ENCODE measurements at places on chromosomes 3 and 15.

DNA sequence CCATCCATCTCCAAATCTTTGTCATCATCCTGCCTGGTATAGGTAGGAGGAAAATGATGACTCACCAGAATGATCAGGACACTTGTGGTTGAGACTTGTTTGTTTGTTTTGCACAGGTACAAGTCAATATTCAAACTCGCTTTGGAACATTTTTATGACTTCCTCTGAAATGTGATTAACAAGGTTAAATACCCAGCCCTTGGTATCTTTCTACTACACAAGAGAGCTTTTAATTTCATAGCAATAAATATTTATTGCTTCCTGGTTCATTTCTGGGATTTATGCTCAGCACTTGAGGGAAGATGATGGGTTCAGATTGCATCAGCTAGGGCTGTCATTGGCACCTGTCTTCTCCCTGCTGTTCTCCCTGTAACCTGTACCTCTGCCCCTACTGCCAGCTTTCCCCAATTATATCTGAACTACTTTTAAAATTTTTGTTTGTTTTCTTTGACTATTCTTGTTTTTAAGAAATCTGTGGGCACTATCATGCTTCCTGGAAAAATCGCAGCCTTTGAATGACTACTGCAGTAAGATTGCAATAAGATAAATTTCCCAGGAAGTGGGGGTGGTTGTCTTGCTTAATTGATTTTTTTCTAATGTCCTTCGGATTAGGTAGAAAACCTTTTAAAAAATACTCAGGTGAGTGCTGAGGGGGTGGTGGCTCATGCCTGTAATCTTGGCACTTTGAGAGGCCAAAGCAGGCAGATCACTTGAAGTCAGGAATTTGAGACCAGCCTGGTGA is 24.3 kb upstream of the GCNT3 start:
- no peak for DNase-seq

DNA sequence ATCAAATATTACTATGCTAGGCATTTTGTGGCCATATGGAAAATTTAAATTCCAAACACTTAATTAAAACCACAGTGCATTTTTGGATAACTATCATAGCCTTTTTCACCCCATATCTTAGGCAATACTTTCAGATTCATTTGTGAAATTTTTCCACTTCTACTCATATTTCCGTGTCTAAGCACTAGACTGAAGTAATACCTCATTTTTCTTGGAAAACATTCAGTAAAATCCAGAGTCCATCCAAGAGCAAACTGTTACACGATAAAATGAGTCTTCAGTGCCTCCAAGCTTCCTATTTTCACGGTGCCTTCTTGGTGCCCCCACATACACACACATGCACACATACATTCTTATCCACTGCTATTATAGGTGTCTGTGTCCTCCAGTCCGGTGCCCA is 845.9 kb downstream of the TBL1XR1 start:
- DNase-seq: no peak

GRCh38 chr3:187027531-187028278 is 97.4 kb downstream of the ST6GAL1 start:
- no peak for DNase-seq

DNA sequence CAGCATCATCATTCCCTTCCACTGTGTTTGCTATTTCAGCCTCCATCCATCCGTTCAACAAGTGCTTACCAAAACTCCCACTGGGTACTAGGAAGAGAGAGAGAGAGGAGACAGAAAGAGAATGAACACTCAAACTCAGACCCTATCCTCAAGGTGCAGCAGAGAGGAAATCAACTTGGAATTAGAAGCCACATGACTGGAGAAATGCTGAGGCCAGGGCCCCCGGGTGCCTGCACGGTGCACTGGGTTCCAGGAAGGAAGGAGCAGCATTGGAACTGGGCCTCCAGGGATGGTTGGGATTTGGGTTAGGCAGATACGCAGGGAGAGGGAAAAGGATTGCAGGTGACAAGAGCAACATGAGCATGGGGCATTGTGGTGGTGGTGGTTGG is 30.0 kb downstream of the CORO2B start:
- no peak for DNase-seq

GRCh38 chr15:32899126-32899596 is 181.4 kb downstream of the GREM1 start:
- DNase-seq: no peak

GRCh38 chr3:65107174-65107573 is 419.4 kb upstream of the ADAMTS9 start:
- no peak for DNase-seq

GRCh38 chr3:15796771-15797641 is 773 bp downstream of the ANKRD28 start:
- peak; percentile 71 for DNase-seq

GRCh38 chr3:57793737-57794187 is 37.7 kb downstream of the SLMAP start:
- DNase-seq: peak; percentile 5

GRCh38 chr3:133953297-133953696 is 57.6 kb upstream of the RAB6B start:
- DNase-seq: no peak

DNA sequence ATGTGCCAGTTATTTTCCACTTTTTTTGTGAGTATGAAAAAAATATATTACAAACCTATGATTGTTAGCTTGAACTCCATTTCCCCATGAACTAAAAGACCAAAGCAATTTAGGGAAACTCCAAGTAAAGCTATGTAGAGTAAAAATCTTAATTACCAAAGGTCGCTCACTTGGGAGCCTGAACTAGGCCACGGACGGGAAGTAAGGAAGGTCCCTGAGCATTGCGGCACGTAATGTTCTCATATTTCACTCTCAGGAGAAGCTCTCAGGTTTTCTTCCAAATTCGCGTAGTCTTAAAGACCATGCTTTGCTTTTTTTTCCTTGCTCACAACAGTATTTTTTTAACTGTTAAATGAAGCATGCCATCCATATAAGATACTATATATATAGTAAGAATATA is 215.3 kb upstream of the RARB start:
- DNase-seq: no peak

GRCh38 chr3:117074826-117075225 is 365.2 kb downstream of the TUSC7 start:
- no peak for DNase-seq

DNA sequence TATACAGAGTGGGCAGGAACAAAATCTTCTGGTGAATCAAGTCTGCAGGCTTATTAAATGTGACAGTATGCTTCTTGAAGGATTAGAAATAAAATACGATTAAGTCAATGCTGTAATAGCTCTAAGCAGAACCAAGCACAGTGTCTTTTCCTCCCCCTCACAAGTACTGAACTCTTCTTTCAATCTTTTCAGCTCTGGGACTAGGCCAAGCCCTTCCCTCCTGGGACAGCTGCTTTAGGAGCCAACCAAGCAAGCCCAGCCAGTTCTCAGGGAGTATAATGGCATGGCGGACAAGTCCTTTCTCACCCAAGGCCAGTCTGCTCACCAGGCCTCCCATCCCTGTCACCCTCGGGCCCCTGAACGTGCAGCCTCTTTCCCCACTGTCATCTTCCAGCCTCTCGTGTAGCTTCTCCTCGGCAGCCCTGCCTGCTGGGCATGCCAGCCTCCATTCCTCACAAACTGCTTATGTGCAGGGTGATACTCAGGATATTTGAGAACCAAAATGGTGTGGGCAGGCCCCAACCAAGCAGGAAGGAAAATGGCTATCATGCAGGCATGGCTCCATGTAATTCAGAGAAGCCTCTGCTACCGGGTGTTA is 8.4 kb upstream of the PPP1R2 start:
- no peak for DNase-seq

- no peak for DNase-seq
These were observed 43.8 kb downstream of the SPSB4 start for GRCh38 chr3:141094790-141095545.

DNA sequence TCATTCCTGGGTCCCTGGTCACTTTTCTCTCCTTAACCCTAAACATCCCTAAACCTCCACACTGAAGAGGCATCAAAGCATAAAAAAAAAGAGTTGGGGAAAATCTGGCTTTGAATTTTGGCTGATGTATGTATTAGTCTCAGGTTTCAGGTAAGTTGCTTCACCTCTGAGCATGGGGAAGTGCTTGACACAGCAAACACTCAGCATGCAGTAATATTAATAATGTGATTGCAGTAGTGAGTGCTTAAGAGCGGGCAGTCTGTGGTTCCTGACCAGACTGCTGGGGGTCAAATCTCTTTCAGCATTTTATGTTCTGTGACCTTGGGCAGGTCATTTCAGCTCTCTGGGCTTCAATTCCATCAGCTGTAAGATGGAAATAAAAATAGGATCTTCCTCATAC is 467.9 kb downstream of the SOX2 start:
- no peak for DNase-seq

GRCh38 chr3:124877674-124878073 is 9.5 kb downstream of the ITGB5 start:
- DNase-seq: no peak

DNA sequence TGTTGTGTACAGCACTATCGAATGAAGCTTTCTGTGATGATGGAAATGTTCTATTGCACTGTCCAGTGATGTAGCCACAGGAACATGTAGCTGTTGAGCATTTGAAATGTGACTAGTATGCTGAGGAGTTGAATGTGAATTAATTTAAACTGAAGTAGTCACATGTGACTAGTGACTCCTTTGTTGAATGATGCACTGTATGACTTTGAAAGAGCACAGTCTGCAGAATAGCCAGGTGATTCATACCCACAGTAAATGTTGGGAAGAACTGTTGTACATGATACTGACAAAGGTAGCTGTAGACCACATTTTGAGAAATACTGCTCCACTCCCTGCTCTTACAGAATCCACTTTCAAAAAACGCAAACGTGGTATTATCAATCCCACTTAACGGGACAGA is 34.0 kb upstream of the ACTL6A start:
- no peak for DNase-seq

DNA sequence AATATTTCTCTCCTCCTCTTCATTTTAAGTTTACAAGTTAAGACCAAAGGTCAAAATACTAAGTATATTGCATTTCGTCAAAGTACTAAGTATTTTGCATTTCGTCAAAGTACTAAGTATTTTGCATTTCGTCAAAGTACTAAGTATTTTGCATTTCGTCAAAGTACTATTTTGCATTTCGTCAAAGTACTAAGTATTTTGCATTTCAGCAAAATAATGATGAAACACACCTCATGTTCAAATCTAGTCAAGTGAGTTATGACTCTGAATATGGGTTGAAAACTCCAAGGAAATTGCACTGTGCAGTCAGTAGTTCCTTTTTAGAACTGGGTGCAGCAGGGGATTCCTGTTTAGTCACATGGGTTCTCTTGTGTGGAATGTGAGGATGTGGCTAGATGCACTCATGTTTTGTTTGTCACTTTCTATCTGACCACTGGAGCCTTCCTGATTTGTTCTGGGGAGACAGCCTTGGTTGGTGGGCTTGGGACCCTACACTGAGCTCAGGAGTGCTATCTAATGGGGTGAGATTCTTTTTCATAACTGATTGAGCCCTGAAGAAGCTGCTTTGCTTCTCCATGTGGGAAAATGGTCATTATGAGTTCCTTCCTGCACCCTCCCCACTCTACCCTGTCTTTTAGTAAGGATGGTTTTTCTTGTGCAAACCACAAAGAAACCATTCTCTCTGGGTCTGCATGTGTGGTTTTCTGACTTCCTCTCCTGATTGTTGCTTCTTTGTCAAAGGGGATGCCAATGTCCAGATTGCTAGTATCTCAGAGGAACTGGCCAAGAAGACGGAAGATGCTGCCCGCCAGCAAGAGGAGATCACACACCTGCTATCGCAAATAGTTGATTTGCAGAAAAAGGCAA is 73.4 kb downstream of the CCK start:
- DNase-seq: peak; percentile 40

DNA sequence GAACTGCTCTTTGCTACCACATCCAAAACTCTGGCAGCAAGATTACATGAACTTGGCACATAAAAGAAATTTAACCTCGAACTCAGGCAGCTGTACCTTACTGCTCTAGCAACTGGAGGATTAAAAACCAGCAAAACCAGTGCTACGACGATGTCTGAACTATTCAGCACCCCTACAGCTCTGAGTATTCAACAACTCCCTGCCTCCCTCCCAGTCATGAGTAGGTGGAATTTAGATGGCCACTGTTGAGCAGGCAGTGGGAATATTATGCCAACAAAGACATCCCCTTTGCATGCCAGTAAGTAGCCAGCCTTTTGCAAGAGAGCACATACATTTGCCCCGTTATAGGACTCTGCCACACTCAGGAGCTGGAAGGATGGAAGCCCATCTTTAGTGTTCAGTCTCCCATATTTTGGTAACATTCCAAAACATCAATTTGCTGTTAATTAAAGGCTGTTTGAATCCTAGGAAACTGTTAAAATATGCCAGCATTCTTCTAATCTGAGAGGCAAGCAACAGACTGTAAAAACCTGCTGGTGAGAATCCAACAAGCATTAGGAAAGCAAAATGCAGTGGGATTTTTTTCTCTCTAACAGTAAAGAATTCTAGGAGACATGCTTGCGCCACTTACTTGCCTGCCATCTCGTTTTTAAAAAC is 85.4 kb downstream of the ZNF385D start:
- DNase-seq: no peak

GRCh38 chr3:141246224-141246957 is 14.8 kb downstream of the PXYLP1 start:
- DNase-seq: no peak

- no peak for DNase-seq
These were observed 44.2 kb downstream of the ZDHHC3 start for GRCh38 chr3:44931791-44932190.

DNA sequence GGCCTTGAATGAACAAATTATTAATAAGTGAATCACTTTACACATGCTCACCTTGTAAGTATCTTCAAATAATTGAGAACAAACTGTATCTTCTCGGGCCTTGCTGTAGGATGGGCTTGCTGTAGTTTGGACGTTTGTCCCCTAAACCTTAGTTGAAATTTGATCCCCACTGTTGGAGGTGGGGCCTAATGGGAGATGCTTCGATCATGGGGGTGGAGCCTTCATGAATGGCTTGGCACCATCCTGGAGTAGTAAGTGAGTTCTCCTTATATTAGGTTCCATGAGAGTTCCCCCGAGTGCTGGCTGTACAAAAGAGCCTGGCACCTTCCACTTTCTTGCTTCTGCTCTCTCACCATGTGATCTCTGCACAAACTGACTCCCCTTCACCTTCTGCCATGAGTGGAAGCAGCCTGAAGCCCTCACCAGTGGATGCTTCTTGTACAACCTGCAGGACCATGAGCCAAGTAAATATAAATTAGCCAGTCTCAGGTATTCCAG is 29.3 kb downstream of the PIGB start:
- DNase-seq: no peak

DNA sequence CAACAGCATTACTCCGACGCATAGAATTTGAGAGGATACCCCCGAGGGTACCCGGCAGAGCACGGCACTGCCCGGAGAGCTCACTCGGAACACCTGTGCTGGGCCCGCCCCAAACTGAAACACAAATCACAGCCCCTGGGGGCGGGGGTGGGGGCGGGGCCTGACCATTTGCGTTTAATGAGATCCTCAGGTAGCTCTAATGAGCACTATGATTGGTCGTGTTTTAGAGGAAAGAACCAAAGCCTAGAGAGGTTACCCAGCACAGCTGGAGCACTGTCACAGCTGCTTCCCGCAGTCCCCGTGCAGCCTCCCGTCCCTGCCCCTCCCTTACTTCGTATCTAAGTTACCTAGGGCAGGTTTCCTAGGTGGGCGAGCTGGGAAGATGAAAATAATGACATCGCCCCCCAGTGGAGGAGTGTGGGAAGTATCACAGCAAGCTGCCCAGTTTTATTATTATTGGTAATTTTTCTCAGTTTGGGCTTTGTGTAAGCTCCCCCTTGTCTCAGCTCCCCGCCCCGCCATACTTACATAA is 187.1 kb downstream of the PDE8A start:
- DNase-seq: no peak

- DNase-seq: no peak
These were observed 90.7 kb upstream of the RGMA start for GRCh38 chr15:93179700-93180102.

Data from HFFc6 (cell line).